ENCODE measurements at places on chromosomes 4 and X.

DNA sequence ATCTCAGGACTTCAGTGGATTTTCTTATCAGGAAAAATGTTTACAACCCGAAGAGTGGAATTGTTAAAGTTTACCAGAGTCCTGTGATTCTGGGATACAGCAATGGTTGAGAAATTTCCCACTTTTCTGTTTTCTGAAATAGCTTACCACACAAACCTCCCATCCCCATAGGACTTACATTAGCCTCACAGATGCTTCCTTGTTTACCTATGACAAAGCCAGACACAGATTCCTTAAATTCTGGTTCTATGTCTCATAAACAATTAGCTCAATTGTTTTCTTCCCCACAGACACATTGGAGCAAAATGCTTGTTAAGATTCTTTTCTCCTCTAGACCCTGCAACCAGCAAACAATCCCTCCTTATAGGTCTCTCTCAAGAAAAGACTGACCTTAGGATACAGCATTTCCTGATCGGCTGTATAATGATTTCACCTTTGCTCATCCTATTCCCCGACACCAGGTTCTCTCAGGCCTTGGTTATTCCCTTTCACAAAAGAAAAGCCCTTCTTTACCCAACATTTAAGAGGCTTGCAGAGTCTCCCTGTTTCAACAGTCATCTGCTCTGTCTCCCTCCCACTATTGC, 886.2 kb downstream of the ARAP2 start:
- no peak for DNase-seq

GRCh38 chr4:138034871-138035270, 207.3 kb downstream of the SLC7A11 start:
- no peak for DNase-seq

GRCh38 chr4:119209077-119209476, 3.4 kb upstream of the USP53 start:
- DNase-seq: no peak

GRCh38 chrX:10414156-10414824, 206.1 kb downstream of the MID1 start:
- no peak for DNase-seq

DNA sequence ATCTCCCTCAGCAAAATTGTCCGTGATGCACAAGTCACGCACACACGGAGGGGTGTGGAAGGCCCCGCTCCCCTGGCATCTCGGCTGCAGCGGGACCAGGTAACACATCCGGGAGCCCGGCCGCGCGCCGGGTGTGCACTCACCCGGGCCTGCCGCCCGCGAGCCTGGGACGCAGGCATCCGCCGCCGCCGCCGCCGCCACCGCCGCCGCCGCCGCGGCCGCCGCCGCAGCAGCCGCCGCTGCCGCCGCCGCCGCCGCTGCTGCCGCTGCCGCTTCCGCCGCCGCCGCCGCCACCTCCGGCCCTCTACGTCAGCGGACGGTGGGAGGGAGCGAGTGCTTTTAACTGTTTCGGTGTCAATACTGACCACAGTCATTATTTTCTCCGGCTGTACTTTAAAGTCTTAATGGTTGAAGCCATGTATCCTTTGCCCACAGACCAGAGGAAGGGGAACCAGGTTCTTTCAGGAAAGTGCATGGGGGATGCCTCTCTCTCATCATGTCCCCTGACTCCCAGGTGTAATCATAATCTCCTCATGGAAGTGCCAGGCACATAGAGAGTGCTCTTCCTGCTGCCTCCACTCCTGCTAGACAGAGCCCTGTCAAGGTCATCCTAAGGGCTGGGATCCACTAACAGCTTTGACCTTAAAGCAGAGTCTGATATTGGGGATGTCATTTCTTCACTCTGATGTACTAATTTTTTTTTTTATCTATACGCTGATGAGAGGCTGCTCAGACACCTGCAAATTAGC, 38.0 kb downstream of the MAGEE2 start:
- no peak for DNase-seq

All from stimulated activated CD8-positive, alpha-beta memory T cell treated with anti-CD3 and anti-CD28 coated beads, Interleukin-7, amount 100 ng/mL, for 1 hour (primary cell).